ENCODE measurements at places on chromosomes 7 and 10. TPM values are rescaled to one million over a fixed set of nuclear protein-coding genes. Genes with fewer than 3 reads are reported as not detected.

The PRKAR2B gene
- total RNA-seq, result 2.5 TPM

The KLLN gene
- 0.59 TPM for total RNA-seq

DNA sequence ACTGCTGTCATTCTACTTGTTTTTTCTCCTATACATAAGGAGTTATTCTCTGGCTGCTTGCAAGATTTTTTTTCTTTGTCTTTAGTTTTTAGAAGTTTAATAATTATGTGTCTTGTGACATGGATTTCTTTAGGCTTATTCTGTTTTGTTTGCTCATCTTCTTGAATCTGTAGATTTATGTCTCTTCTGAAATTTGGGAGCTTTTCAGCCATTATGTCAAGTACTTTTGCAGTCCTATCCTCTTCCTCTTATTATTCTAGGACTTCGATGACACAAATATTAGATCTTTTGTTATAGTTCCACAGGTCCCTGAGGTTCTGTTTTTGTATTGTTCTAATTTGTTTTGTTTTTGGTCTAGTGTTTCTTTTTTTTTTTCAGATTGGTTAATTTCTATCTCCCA lies 13.9 kb upstream of the SGPL1 start:
- no peak for DNase-seq

DNA sequence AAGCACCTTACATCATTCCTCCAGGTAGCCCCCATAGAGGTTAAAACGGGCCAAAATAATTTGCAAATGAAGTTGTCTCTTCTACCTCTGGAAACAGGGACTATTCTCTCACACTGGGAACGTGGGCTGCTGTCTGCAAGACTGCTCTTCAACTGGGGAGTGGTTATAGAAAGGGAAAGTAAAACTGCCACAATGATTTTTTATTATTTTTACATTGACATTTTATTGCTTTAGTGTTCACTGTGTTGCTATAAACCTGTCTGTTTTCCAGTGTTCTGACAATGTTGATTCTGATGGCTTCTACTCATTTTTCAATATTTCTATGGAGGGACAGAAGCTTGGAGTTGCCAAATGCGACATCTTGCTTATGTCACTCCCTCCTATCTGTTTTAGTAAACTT lies 115.1 kb upstream of the ANTXRL start:
- no peak for DNase-seq

DNA sequence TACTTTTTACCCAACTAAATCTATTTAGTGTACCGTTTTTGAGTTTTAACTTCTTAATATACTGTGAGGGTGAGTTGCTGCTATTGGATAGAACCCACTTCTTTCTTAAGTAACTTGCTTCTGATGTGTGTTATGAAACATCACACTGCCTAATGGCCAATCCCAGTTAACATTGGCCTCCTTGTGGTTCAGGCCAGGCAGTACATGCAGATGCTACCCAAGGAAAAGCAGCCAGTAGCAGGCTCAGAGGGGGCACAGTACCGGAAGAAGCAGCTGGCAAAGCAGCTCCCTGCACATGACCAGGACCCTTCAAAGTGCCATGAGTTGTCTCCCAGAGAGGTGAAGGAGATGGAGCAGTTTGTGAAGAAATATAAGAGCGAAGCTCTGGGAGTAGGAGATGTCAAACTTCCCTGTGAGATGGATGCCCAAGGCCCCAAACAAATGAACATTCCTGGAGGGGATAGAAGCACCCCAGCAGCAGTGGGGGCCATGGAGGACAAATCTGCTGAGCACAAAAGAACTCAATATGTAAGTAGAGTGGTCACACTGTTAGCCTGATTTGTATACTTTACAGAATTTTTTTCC lies 39.7 kb downstream of the TES start:
- peak; percentile 84 for DNase-seq

DNA sequence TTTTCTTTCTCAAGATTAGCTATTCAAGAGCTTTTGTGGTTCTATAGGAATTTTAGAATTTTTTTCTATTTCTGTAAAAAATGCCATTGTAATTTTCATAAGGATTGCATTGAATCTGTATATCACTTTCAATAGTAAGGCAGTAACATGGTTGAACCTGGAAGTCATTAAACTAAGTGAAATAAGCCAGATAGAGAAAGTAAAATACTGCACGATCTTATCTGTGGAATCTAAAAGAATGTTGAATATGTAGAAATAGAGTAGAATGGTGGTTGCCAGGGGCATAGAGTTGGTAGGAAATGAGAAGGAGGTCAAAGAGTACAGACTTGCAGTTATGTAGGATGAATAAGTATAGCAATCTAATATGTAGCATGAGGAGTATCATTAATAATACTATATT lies 1073.5 kb upstream of the LRRN3 start:
- no peak for DNase-seq

GRCh38 chr10:29635711-29636144 lies 957 bp upstream of the SVIL start:
- DNase-seq, result no peak

DNA sequence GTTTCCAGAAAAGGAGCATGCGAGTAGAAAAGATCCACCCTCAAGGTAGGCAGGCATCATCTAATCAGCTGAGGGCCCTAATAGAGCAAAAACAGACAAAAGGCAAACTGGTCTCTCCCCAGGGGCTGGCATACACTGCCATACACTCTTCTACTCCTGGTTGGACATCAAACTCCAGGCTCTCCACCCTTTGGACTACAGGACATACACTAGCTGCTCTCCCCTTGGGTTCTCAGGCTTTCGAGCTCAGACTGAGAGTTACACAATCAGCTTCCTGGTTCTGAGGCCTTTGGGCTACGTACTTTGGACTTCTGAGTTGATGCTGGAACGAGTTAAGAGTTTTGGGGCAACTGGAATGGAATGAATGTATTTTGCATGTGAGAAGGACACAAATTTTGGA lies 50.9 kb upstream of the TM9SF3 start:
- DNase-seq, result no peak

The ASNS gene
- total RNA-seq, result 114 TPM

- no peak for DNase-seq
Measured at GRCh38 chr10:88557256-88557655, 25.9 kb downstream of the RNLS start.

GRCh38 chr10:59894114-59894513 lies 12.2 kb downstream of the CCDC6 start:
- peak; percentile 94 for DNase-seq

The THAP5 gene
- total RNA-seq, result 25.7 TPM

DNA sequence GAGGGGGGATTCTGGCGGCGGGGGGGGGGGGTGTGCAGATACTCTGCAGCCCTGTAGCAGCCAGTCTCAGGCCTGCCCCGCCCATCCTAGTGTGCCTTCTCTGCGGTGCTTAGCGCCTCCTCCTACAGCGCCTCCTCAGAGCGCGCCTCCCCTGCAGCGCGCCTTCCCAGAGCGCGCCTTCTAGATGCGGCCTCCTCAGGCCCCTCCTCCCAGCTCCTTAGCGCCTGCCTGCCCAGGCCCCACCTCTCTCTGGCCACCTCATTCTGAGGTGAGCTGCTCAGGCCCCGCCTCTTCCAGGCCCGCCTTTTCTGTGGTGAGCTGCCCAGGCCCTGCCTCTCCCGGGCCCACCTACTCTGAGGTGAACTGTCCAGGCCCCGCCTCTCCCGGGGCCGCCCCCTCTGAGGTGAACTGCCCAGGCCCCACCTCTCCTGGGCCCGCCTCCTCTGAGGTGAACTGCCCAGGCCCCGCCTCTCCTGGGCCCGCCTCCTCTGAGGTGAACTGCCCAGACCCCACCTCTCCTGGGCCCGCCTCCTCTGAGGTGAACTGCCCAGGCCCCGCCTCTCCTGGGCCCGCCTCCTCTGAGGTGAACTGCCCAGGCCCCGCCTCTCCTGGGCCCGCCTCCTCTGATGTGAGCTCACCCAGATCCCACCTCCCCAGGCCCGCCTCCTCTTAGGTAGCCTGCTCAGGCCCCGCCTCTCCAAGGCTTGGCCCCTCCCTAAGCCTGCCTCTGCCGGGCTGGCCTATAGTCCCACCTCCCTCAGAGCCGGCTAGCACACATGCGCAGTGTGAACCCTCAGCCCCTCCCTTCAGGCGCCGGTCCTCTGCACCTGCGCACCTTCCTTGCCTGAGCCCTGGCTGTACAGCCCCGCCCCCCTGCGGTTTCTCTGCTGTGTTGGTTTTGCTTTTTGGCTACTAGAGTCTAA lies 2.1 kb upstream of the SGCE start:
- peak; percentile 89 for DNase-seq

The ALOX5 gene
- total RNA-seq, result not detected

- no peak for DNase-seq
Measured at GRCh38 chr7:21943436-21943835, 2.3 kb downstream of the CDCA7L start.

DNA sequence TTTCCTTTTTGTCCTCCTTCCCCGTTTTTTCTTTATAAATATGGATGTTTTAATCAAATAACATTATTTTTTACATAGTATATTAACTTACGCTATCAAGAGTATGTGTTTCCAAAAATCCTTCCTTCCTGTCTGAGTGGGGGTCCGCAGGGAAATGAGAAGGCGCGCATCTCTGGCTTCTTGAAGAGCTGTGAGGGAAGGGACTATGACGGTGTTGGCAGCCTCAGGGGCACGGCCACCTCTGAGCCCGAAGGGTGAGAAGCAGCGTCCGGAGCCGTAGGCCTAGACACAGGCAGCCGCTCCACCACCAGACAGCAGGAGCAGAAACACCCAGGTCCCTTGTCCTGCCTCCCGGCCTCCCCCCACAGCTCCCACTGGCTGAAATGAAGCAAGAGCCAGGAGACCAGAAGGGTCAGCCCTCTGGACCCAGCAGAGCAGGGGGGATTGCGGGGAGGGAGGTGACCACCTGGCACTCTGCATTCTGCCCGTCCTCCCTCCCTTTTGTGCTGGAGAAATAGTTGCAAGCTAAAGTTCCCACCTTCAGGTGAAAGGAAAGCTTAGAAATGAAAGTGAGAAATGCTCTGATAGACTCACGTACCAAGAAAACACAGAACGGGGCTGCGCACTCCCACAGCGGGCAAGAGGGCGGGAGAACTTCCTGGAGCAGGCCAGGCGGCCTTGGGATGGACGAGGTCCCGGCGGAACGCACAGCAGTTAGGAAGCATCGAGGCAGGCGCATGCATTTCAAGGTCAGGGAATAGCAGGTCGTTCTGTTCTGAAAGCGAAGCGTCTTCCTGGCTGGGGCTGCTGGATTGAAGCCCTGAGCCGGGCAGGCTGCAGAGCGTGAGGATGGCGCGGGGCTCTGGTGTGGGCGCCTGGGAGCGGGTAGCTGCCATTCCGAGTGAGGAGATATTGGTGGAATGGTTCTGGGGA lies 105.5 kb downstream of the GALNT11 start:
- DNase-seq, result no peak

GRCh38 chr7:55588379-55588699 lies 16.0 kb upstream of the VOPP1 start:
- DNase-seq, result peak; percentile 50

DNA sequence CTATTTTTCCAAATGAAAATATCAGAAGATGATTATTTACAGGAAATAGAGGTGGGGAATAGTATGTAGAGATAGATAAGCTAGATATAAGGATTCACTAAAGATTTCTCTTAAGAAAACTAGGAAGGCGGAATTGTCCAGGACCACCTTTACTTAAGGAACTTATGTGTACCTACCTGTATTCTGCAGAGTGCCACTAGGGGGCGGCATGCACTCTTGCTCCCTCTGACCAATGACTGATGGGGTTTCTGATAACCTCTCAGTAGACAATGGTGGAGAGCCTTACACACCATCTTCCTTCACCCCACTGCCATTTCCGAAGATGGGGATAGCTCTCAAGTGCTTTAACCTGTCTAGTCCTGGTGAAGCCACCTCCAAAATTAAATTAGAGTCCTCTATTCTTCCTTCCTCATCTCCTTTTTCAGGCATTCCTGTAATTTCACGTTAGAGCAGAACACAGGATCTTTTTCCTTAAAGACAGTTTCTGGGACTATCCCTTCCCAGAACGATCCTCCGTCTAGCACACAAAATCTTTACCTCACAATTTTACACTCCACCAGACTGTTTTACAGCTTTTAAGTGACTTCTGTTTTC lies 453.1 kb downstream of the SORCS1 start:
- no peak for DNase-seq

- no peak for DNase-seq
Measured at GRCh38 chr10:123970927-123971286, 79.3 kb upstream of the CPXM2 start.

GRCh38 chr10:323651-324293 lies 188.5 kb downstream of the ZMYND11 start:
- DNase-seq, result peak; percentile 99

- no peak for DNase-seq
Measured at GRCh38 chr7:50667338-50667737, 102.1 kb upstream of the DDC start.

The IFIT1B gene
- not detected for total RNA-seq

The MEIG1 gene
- total RNA-seq, result 1.2 TPM

The GRID2IP gene
- not detected for total RNA-seq

DNA sequence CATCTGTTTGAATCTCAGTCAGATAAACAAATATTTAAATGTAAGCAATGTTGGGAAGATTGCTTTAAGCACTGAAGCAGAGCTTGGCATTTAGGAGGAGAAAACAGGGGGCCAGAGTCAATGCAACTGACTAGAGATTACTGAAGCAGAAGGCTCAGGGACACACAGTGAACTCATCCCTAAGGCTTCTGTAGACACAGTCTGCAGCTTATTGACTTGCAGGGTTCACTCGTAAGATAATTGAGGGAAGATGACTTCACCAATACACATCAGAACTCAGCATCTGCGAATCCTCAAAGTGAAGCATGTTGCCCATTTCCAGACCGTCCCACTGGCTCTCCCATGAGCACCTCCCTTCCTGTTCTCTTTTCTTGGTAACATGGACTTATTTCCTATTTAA lies 363.4 kb upstream of the PFKP start:
- DNase-seq, result no peak

The NKX1-2 gene
- total RNA-seq, result not detected

DNA sequence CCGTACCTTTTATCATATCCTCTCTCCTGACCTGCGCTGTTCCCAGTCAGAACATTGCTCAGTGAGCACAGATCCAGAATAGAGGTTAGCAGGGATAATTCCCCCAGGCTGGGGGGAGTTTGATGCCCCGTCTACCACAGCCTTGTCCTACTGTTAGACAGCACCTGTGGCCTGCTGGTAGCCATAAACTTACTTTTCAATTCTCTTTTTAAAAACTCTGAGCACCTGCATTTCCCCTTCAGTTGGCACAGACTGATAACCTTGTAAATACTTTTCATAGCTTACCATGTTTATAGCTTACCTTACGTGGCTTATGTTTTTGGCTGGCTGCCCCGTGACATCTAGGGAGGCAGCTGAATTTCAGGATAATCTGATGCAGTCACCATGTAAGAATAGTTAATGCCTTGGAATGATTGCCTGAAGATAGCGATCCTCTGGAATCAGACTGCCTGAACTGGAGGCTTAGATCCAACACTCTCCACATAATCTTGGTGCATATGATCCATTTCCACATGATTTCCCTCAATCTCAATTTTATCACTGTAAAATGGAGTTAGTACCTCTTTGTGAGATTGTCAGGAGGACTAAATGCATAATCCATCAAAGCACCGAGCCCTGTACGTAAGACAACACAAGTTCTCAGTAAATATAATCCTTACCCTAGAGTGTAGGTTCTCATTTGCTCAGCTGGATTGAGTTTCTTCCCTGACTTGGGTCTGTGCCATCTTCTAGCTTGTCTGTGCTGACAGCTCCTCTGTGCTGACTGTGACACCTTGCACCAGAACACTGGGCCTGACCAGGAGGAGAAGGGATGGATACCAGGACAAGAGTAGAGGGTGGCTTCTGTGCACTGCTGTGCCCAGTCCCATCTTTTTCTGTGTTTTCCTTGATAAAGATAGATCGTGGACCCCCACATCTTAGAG lies 111.7 kb upstream of the GJD4 start:
- DNase-seq, result no peak

- no peak for DNase-seq
Measured at GRCh38 chr10:14569274-14570060, 205.2 kb downstream of the FAM107B start.
